ENCODE measurements at places on chromosomes 3 and 15.

- DNase-seq, result no peak
Measured at GRCh38 chr3:194305356-194306108, 45.6 kb downstream of the CPN2 start.

DNA sequence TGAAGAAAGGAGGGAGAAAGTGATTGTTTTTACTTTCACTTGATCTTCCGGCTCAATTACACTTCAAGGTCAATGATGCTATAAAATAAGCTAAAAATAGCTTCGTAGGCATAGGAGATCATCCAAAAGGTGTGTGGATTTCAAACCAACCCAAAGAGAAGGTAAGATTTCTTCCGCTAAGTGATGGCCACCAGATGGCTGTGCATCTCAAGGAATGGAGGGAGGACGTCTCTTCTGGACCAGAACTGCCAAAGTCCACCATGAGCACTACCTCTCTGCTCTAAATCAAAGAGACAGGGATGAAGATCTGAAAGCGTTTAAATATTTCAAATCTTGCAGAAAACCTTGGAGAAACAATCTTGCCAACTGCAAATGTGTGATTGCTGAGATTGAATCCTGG, 199.1 kb upstream of the ZPLD1 start:
- no peak for DNase-seq

- no peak for DNase-seq
Measured at GRCh38 chr3:175489406-175489805, 630.3 kb downstream of the NAALADL2 start.

DNA sequence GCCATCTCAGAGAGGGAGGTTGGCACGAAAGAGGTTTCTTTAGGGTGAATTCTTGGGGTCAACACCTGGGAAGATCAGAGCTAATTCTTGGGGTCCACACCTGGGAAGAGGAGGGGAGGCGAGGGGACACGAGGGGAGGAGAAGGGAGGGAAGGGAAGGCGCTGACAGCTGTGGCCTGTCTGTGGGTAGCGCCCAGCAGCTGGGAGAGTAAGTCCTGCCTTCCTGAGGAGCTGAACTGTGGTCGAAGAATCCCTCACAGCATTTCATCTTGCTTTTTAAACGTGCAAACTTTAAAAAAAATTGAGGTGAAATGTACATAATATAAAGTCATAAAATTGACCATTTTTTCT, 63.2 kb upstream of the CGNL1 start:
- DNase-seq, result no peak

DNA sequence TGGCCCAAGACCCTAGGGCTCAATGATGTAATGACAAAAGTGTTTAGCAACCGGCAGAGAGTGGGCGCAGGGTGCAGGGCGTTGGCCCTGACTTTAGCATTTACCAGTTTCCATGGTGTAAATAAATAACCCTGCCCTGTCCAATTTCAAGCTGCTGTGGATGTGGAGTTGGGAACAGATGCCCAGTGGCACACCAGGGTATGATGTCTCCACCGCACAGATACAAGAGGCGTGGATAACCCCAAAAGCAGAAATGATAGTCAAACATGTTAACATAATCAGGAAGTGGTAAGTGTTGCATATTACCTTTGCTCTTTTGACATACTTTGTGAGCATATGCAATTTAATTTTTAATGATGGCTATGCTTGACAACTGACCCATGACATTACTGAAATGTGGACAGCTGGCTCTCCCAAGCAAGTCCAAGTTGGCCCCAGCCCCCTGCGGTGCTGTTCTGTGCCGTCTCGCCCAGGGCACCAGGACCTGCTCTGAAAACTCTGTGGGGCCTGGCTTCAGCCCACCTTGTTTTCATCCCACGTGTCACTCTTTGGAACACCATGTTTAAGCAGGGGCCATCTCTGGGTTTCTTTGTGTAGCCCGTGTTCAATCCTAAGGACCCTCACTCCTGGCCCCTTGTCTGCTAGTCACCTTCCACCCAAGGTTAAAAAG, 10.8 kb upstream of the ANPEP start:
- no peak for DNase-seq

DNA sequence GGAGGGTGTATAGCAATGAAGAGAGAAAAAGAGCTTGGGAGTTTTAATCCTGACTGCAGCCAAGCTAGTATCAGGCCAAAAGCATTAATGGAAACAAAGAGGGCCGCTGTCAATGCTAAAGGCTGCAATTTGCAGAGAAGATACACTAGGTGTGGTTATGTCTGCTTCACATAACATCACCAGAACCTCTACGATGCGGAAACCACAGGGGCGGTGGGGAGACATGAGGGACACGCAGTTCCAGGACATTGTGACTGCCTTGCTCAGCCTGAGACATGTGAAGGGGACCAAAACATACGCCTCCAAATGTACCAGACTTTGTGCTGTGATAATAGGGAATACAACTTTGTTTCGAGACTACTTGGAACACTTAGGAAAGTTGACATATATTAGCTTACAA, 88.4 kb downstream of the APBA2 start:
- no peak for DNase-seq

- peak; percentile 1 for DNase-seq
Measured at GRCh38 chr15:86756688-86757087, 677.0 kb downstream of the AGBL1 start.

- DNase-seq, result no peak
Measured at GRCh38 chr3:120550546-120550945, 45.6 kb upstream of the NDUFB4 start.

GRCh38 chr3:28924744-28925360, 356.0 kb upstream of the RBMS3 start:
- no peak for DNase-seq

DNA sequence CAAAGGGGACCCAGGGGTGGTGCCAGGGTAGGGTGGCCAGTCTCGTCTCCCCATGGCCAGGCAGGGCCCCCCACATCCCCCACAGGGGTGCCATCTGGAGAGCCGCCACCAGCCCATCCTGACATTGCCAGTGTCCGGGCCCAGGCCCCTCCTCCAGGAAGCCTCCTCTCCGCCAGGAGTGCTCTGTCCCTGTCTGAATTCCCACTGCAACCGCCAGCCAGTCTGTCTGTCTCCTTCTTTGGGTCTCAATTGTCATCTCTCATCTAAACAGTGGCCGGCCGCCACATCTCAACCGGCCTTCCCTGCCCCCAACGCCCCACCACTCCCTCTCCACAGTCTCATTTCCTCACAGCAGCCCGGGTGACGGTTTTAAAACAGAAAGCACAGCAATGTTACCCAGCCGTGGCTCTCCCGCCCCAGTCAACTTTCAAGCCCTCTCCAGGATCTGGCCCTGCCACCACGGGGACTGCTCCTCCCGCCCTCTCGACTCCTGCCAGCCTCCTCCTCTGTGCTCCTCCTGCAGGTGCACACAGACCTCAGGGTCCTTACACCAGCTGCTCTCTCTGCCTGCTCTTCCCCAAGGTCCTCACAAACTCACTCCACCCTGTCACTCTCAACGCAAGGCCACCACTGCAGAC, 57.0 kb downstream of the IQSEC1 start:
- no peak for DNase-seq

DNA sequence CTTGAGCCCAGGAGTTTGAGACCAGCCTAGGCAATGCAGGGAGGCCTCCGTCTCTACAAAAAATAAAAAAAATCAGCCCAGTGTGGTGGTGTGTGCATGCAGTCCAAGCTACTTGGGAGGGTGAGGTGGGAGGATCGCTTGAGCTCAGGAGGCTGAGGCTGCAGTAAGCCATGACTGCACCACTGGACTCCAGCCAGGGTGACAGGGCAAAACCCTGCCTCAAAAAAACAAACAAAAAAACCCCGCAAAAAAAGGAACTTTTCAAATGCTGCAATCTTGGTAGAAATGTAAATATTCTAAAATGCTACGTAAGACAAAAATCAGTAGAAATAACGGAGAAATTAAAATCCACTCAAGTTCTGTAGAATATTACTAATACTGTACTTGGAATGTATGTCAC, 108.1 kb upstream of the MELTF start:
- no peak for DNase-seq

GRCh38 chr3:99562138-99562537, 76.3 kb upstream of the COL8A1 start:
- DNase-seq, result no peak

GRCh38 chr15:77538027-77538451, 94.7 kb downstream of the LINGO1 start:
- no peak for DNase-seq

DNA sequence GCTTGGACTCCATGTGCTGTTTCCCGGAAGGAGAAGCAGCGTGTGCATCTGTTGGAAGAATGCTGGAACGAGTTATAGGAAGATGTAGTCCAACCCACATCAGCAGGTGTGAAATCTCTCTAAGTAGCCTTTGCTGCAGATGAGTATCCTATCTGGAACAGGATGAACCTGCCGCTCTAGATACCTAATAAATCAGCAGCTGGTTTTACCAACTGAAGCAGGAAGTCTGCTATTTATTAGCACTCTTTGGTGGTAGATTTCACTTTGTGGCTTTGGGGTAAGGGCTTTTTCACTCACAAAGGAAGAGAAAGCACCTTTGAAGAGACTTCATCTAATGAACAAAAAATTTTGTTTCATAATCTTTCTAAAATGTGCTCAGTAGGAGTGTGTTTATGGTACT, 66.4 kb downstream of the DCUN1D1 start:
- no peak for DNase-seq

GRCh38 chr3:107892955-107893624, 197.7 kb downstream of the CD47 start:
- DNase-seq, result no peak

- no peak for DNase-seq
Measured at GRCh38 chr3:62370858-62371719, 2.3 kb downstream of the FEZF2 start.

DNA sequence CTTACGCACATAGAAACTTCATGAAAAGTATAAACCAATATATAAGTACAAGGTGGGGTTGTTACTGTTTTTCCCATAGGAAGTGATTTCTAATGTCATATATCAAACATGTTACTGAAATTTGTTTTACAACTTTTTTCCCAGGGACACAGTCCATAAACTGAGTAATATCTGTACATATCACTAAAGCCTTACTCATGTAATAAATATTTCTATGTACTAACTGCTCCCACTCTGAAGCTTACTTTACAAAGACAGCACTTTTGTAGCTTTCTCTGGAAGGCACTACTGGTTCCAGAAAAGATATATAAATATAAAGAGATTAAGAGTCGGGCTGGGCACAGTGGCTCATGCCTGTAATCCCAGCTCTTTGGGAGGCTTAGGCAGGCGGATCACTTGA, 91.7 kb downstream of the MYO5A start:
- no peak for DNase-seq

DNA sequence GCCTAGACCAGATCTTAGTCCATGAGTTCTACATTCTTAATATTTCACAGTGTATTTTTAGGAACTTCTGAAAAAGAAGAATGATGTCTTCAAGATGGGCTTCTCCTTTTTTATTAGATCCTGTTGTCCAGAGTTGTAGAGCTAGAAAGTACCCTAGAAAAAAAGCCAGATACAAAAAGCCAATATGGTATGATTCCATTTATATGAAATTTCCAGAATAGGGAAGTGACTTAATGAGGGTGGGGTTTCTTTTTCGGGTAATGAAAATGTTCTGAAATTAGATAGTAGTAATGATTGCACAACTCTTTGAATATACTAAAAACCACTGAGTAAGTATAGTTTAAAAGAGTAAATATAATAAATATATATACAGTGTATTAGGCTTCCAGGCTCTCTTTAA, 116.9 kb downstream of the NFKBIZ start:
- no peak for DNase-seq

GRCh38 chr3:165728924-165729323, 108.3 kb downstream of the BCHE start:
- DNase-seq, result no peak

GRCh38 chr15:66089049-66089448, 164.5 kb downstream of the MEGF11 start:
- DNase-seq, result no peak

DNA sequence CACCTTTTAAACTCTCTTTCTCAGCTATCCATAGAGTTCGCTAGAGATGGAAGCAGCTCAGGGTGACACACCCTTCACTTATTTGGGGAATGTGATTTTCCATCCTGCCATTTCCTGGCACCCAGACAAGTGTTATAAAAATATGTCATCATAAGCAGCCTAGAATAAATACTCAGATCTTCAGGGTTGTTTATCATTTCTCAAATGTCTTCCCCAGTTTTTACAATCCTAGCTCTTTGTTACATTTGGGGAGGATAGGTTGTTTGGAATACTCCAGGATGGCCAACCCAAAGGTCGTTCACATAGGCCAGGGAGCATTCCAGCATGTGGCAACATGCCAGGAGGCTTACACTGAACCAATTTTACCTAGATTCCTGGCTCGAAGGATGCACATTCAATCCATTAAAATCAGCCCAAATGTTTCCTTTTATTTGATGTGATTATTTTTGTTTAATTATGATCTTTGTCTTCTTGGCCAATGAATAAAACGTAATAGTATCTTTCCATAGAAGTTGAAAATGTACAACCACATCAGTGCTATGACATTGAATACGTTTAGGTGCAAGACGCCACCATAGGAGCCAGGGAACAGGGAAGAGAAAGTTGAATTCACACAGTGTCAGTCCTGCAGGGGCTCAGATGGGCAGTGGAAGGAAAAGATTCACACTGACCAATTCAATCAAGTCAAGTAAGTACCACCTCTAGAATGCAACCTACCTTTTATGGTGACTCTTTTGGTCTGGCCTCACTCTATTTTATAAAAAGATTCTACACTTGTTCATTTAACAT, 537.7 kb upstream of the MDFIC2 start:
- DNase-seq, result no peak

DNA sequence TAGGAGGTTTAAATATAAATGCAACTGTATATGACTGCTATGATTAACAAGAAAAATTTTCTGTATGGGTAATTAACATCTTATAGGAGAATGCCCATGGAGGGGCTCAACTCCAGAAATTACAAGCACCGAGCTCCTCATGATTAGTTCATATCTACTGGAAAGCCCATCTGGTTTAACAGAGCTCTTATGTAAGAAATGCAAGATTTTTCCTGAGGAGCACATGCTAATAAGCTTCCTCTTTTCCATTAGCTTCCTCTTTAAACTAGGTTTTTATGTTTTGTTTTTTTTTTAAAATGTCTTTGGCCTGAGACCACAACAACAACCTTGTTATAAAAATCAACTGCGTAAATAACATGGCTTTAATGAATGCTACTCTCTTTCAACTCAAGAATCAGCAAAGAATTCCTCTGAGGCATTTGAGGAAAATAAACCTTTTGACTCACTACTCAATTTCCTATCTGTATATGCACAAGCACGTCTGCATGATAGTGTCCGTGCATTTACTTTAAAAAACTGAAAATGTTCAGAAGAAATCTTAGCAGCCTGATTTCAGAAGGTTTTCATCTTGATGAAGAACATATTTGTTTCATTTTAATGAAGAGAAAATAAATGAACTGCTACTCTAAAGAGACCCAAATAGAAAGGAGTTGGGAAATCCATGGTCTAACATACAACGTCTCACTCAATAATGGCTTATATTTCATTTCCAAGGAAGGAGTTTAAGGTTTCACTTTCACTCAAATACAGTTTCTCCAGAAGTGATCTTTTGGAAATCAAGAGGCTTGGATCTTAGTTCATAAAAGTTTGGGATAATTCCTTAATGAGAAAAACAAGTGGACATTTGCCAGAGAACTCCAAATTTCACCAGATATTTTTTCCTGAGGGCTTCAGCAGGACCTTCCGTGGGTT, 180.8 kb downstream of the KCNAB1 start:
- no peak for DNase-seq
